Gastroesophageal sphincter (tissue), 4 donors: ENCODE measurements at places on chromosomes 6 and 20. TPM values are rescaled to one million over a fixed set of nuclear protein-coding genes. Genes with fewer than 3 reads are reported as not detected.
A peak's percentile ranks its signal among the peaks of the same experiment; 100 is the strongest.

Gene ATP6V1G2
- total RNA-seq: 1.7 TPM

Gene DEFB128
- total RNA-seq: not detected

Gene MUCL3
- total RNA-seq: not detected

Gene SCRT2
- not detected for total RNA-seq

Gene BMP2
- 4.9 TPM for total RNA-seq

Gene OLIG3
- not detected for total RNA-seq

Gene CYP21A2
- total RNA-seq: not detected

Gene CDYL
- 58.6 TPM for total RNA-seq

Gene EEF1A2
- 3.7 TPM for total RNA-seq

Gene FILIP1
- 57.0 TPM for total RNA-seq

Gene SNAP25
- total RNA-seq: 0.47 TPM

Gene MRAP2
- not detected for total RNA-seq

DNA sequence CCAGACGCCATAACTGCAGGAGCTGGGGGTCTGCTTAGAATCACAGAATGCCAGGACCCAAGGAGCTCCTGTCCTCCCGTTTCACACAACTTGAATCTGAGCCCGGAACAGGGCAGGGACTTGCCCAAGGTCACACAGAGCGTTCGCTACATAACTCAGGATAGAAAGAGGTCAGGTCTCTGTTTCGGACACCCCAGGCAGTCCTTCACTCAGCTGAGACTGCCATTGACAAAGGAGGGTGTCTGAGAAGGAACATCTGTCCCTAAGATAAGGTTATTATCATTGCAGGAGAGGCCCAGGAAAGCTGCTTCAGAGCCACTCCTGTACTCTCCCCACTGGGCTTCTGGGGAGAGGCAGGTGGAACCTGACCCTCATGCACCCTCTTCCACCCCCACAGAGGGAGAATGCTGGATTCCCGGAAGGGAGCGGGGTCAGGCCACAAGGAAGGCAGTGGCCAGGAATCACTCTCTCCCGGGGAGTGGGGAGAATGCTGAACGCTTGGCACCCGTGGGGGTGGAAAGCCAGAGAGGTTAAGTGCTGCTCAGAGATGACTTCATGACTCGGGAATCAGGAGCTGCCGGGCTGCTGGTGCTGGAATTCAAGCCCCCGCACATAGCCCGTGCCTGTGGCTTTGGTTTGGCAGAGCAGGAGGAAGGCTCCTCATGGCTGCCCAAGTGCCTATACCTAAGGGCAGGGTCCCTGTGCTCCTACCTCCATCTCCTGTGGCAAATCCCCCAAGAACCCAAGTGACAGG is 10.7 kb downstream of the SDC4 start:
- peak; percentile 77 for ATAC-seq

DNA sequence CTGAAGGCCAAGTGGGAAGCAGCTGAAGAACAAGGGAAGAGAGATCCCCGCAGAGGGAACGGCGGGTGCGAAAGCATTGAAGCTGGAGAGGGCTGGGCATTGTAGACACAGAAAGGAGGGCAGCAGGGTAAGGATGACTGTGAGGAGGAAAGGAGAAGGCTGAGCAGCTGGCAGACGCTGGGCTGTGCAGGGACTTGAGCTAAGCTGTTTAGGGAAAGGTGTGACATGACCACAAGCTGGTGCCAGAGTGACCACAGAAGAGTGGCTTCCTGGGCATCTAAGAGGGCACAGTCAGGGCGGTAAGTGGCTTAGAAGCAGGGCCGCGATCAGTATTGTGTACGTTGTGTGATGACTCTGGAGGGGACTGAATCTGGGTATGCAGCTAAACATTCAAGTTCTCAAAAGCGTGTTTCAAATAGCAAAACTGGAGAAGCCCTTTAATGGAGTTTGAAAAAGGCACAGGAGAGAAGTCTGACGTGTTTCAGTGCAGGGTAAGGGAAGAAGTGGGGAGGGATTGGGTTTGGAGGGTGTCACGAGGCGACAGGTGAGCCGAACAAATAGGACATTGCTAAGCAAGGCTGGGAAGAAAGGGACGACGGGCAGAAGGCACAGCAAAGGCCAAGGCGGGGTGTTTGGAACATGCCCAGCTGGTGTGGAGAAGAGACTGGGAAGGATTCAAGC is 46.1 kb upstream of the ARFGEF2 start:
- no peak for ATAC-seq

- ATAC-seq: no peak
Observed at GRCh38 chr6:69774740-69775584, 21.8 kb downstream of the LMBRD1 start.

- ATAC-seq: no peak
Observed at GRCh38 chr6:118536478-118536877, 11.6 kb upstream of the PLN start.

DNA sequence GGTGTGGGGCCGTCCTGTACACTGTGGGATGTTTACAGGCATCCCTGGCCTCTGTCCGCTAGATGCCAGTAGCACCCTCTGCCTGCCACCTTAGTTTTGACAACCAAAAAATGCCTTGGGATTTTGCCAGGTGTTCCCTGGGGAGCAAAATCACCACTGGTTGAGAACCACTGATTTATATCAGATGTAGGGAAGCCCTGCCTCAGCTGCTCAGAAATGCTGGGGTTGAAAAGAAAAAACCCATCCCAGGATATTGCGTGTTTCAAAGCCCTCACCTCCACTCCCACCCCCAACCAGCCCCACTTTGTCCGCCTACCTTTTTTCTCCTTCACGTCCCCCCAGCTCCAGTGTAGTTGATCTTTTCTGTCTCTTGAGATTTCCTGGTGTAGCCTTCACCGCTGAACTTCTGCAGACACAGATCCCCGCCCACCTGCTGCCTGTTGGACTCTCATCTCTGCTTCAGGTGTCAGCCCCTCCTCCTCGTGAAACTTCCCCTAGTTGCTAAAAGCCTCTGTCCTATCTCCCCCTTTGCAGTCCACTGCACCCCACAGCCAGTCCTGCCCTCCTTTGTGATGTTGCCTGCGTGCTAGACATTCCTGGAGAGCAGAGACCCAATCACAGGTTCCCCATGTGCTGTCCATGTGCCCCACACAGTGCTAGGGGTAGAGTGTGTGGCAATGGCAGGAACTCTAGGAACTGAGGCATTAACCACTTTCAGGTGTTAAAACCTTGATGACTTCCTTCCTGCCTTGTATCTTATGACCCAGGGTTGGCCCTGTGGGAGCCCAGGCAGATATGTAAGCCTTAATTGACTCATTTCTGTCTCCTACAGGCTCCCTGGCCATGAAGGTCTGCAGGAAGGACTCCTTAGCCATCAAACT is 98.9 kb downstream of the TBC1D7 start:
- no peak for ATAC-seq

DNA sequence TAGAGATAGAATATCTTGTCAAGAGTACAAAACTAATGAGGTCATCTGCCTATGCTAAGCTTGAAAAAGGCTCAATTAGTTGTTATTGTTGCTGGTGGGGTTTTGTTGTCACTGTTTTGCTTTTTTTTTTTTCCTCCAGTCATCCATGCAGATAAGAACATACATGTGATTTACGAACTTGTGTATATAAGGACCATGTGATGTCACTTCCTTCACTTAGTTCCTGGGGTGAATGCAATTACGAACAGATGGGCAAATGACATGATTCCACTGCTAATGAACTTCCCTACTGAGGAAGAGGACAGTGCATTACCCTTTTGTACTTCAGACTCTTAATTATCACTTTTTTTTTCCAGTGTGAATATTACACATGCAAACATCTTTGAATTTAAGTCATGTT is 1175.3 kb upstream of the GJE1 start:
- no peak for ATAC-seq

DNA sequence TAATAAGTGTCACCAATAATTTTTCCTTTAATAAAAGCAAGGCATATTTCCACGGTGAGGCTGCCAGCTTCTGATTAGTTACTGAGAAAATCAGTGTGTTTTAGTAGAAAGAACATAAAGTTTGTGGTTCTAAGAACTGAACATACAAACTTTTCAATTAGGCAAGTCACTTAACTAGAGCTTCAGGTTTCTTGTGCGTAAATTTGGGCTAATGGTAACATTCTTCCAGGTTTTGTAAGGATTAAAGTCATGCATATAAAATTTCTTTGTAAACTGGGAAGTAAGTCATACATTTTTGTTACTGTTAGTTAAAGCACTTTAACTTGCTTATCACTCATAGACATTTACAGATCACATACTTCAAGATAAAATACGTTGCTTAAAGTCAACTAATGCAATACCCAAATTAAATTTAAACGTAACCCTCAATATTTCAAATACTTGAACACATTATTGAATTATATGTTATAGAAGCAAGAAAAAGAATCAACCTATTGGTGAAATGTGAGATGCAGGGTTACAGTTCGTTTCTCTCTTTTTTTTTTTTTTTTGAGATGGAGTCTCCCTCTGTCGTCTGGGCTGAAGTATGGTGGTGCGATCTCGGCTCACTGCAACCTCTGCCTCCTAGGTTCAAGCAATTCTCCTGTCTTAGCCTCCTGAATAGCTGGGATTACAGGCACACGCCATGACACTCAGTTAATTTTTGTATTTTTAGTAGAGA is 327.3 kb upstream of the NOX3 start:
- ATAC-seq: no peak

GRCh38 chr6:167855825-167856425 is 29.2 kb downstream of the AFDN start:
- ATAC-seq: peak; percentile 85

DNA sequence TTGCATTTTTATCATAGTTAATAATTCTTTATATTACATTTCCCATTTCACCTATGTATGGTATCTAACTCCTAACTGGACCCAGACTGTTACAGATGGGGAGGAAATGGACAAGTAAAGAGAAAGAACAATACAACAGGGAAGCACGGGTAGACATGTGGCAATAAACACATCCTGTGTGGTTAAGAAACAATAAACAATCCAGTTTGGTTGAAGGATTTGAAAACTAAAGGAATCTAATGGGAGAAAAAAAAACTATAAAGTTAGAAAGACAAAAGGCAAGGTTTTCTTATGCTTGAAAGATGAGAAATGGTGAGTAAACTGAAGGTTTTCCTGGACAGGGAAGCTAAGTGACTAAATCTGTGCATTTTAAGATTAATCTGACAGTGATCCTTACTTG is 34.9 kb upstream of the ALDH8A1 start:
- ATAC-seq: no peak

DNA sequence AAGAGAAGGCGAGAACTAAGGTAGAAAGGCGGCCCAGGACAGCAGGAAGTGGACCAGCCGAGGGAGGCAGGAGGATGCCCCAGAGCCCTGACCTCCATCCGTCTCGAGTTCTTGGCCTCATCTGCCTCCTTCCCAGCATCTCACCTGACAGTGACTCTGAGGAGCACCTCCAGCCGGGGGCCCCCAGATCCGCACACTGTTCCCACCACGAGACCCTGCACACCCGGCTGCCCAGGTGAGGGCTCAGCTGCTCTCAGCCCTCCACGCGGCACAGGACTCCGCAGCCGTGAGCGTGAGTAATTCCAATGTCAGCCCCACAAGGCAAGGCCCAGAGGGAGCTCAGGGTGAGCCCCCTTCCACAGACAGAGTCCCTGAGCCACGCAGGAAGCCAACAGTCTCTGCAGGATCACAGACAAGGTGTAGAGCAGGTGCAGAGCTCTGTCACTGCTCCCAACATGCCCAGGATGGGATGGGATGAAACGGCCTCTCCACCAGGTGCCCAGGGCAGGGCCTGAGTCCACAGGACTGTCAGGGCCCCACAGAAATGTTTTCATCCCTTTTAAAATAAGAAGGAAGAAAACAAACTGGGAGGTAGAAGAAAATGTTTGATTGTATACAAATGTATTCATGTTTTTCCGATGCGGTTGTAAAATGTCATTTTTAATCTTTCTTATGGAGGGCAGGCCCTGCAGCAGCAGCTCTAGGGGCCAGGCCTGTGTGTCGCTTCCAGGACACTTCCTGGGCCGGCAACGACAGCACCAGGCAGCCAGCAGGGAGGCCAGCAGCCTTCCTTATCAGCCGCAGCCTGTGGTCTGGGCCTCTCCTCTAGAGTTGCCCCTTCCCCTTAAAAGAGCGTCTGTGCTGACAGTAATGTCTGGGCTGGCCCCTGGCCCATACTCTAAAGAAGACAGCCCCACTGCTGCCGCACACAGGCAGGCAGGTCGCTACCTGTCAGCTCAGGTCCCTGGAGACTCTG is 66.9 kb downstream of the DLL1 start:
- ATAC-seq: no peak

- no peak for ATAC-seq
Observed at GRCh38 chr20:10332656-10333415, 101.2 kb downstream of the MKKS start.

DNA sequence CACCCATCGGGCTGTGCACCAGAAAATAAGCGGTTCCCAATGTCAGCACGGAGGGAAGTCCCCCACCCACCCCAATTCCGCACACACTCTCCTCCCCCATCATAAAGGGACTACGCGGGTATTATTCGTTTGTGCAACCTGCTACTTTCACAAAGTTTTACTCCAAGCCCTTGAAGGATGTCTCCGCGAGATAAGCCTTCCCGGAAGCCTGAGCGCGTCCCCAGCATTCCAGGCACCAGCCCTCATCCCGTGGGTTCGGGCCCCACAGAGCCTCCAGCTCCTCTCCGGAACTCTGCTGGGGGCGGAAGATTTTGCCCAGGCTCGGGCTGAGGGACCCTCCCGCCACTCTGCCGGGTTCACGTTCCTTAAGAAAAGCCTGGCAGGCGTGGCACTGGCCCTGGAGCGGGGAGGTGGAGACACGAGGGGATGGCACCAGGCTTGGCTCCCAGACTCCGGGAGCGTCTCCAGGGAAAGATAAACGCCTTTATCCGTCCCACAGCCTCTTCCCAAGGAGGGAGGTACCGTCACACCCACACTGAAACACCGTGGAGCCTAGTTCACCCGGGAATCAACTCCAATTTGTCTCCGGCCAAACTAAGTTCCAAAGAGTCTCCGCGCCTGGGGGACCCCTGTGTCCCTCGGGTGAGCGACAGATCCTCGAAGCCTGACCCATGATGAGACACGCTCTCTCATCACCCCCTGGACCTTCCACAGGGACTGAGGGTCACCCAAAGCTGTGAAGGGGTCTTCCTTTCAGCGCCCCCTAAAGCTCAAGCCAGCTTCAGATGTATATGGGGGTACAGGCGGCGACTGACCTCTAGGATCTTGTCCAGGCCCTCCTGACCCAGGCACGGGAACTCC is 934 bp downstream of the KCNK5 start:
- ATAC-seq: no peak
